ENCODE measurements at places on chromosomes 1 and 21.

DNA sequence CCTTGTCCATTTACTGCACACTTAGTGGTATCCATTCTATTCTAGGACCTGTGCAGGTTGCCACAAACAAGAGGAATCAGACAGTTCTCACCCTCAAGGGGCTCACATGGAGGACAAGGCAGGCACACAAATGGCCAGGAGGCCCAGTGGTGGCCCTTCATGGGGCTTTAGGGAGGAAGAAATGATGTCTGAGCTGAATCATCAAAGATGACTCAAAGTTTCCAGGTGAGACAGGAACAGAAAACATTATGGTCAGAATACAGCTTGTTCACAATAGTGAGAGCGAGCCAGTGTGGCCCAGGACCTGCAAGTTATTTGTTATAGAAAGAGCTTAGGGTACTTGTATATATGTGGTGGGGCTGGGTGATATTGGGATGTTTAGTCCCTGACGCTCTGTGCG, 26.4 kb downstream of the SHISAL2A start:
- no peak for DNase-seq

GRCh38 chr1:204368996-204369726, 9.4 kb upstream of the PLEKHA6 start:
- DNase-seq: no peak

DNA sequence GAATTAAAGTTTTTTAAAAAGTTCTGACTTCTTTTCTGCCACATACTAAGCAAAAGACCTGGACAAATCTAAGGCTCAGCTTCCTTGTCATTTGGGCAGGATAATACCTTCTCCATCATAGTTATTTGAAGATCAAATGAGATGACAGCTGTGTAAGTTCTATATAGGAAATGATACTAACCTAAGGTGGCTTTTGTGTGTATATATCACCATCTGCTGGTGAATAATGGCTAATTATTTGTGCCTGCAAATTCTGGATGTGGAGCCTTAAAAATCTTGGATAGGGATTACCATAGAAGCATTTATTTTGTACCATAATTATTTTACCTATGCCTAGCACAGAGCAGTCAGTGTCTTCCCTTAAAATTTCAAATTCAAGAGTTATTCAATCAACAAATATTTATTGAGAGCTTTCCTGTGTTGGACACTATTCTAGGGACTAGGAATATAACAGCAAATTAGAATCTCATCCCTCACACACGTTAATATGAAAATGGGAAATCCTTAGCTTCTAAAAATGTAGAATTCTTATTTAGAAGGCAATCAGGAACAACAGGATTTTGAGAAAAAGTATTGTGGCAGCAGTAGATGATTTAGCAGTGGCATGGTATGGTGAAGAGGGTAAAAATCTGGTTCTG, 89.8 kb downstream of the TMEM200B start:
- peak; percentile 48 for DNase-seq

DNA sequence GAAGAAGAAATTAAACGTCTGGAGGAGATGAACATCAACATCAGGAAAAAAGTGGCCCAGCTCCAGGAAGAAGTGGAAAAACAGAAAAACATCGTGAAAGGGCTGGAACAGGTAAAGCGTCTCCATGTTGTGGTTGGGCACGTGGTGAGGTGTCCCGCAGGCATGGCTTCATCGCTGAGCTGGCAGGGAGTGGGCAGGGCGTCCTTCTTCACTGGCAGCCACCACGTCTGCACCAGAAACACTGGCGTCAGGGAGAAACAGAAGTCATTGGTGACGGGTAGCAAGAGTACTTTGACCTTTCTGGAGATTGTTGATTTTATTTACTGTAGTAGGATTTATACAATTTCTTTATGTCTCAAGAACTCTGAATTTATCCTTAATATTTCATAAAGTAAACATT, 59.0 kb upstream of the DIP2A start:
- no peak for DNase-seq

- peak; percentile 56 for DNase-seq
Observed at GRCh38 chr21:36325373-36326010, 5.5 kb downstream of the MORC3 start.

DNA sequence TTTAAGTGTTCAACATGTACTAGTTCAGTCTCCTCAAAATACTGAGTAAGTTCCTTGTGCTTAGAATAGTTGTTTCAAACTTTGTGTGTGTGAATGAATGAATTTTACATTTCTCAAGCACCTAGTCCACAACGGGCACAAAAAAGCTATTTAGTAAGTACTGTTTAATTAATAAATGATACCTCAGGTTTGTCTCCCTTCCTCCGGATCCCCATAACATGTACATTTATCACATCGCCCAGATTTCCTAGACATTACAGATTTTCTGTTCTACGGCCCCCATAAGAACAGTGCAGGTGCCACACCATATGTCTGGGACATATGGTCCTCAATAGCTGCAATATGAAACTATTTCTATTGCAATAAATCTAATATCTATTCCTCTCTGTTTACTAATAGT, 1.3 kb upstream of the TTF2 start:
- DNase-seq: no peak

DNA sequence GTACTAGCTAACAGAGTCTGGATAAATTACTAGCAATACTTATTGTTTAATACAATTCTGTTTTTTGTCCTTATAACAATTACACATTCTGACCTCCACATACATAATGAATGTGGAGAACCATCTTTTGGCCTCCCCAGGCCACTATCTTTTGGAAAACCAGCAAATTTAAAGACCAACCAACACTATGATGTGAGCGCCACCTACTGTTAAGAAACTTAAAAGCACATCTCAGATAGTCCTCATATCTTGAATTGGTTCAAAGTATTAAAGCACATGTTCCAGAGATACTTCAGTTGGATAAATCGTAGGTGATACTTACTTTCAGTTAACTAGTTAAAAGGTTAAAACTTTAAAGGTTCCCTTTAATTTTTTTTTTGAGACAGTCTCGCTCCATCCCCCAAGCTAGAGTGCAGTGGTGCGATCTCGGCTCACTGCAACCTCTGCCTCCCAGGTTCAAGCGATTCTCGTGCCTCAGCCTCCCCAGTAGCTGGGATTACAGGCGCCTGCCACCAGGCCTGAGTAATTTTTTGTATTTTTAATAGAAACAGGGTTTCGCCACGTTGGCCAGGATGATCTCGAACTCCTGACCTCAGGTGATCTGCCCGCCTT, 29.3 kb upstream of the USP1 start:
- DNase-seq: peak; percentile 51

DNA sequence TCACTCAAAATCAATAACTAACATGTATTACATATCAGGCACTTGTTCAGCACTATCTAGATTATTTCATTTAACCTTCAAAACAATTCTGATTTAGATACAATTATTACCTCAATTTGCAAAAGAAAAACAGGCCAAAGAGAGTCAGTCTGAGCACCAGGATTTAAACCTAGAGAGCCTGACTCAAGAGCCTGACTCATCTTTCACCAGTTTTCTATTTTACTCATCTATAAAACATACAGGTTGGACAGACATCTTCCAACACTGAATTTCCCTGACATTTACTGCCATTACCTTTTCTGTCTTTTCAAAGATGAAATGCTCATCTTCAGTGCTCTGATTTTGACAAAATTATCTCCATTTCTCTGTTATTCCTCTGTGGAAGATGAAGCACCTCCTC, 116.5 kb downstream of the MRPL39 start:
- no peak for DNase-seq

GRCh38 chr21:43266534-43266933, 97.7 kb downstream of the CRYAA start:
- no peak for DNase-seq

DNA sequence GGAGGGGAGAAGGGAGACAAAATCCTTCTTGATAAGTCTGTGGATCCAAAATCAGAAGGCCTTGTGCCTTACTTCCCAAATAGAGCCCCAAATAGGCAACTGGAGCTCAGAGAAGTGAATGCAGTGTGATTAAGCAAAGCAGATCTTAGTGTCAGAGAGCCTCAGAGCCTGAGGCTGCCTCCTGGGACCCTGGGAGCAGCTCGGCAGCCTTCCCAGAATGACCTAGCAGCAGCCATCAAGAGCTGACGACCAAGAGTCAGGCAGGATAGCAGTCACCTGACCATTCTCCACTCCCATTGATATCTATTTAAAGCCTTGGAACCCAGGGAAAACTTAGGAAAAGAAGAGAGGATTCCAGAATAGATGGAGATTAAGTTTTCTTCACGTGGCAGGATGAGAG, 78.0 kb upstream of the SMYD2 start:
- DNase-seq: no peak

- DNase-seq: peak; percentile 93
Observed at GRCh38 chr1:201503397-201504176, 3.3 kb downstream of the CSRP1 start.

DNA sequence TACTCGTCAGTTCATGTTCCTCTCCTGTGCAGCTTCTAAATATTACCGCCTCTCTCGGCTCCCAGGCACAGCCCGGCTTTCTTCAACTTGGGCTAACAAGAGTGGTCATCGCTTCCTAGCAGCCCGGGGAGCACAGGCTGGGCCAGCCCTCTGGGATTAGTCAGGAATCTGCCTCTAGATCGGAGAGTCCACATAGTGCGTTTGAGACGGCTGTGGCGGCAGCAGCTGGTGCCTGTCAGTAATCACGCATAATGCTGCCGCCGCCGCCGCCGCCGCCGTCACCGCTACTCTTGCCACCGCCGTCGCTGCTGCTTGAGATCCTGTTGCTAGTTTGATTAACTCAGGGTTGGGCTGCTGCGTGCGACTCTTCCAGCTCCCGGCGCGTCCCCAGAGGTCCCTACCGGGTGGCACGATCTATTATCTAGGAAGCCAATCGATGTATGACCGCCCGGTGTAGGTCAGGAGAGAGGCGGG, at the start of gene RXRG:
Gene RXRG, minus strand, starts transcription at position 230 of the 474 bp plus-strand sequence. CDS start 233 bp downstream, outside the sequence.
- peak; percentile 6 for DNase-seq

GRCh38 chr1:93874025-93874651, 4.9 kb downstream of the DNTTIP2 start:
- peak; percentile 37 for DNase-seq

- DNase-seq: peak; percentile 74
Observed at GRCh38 chr1:203177470-203178039, 1.9 kb upstream of the MYBPH start.

DNA sequence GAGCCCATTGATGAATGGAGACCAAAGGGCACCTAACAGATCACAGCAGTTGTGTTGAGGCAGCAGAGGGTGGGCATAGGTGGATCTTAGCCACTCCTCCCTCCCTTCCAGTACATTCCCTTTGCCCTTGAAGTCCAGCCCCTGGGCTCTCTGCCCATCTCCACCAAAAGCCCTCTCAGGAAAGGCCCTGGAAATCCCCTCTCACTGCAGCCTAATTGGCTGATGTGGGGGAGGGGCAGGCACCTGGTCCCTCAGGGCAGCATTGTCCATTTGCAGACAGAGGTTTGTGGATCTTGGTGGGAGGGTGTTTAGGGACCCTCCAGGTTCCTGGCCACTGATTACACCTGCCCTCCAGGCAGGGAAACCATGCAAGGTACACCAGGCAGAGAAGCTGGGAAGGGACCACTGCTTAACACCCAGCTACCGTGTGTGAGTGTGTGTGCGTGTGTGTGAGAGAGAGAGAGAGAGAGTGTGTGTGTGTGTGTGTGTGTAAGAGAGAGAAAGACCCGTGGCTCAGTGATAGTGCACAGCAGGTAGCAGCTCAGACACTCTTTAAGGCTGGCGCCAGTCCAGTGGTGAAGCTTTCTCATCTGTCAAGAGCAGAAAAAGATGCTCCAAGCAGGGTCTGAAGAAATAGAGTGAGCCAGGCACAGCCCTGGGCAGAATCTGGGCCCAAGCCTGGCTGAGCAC, 71.1 kb downstream of the MATN1 start:
- DNase-seq: no peak

DNA sequence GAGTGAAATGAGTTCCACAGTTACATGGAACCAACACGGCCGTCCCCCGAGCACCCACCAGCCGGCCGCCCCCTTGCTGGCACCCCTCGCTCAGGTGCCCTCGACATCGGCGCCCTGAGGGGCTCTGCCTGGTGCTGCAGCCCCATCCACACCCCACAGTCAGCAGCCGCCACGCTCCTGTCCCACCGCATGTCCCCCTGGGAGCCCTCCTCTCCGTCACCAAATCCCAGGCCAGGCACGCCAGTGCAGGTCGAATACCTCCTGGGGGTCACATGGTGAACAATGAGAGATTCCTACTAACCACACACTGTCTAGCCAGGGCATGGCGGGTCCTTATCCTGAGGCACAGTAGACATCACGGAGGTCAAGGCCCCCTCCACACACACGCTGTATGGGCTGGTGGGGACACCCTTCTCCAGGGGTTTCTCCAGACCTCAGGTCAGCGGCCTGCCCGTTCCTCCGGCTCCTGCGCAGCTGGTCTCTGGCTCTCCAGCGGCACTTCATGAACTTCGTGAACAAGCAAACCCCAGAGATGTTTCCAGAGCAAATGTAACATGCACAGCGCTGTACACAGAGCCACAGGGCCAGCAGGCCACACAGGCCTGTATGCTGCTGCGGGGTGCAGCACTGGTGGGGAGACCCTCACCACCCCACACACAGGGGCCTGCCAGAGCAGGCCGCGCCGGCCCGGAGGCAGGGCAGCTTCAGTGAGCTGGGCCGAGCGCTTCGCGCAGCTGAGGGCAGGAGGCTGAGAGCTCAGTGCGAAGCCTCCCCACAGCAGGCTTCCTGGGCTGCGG, 21.8 kb downstream of the POFUT2 start:
- no peak for DNase-seq

- DNase-seq: no peak
Observed at GRCh38 chr21:19468991-19469715, 1065.6 kb upstream of the TMPRSS15 start.

- DNase-seq: no peak
Observed at GRCh38 chr1:111290104-111290503, 547 bp upstream of the CHIA start.

- no peak for DNase-seq
Observed at GRCh38 chr1:240058049-240058448, 33.6 kb upstream of the FMN2 start.

- DNase-seq: no peak
Observed at GRCh38 chr1:3918966-3919611, 19.0 kb upstream of the C1orf174 start.

- DNase-seq: no peak
Observed at GRCh38 chr1:6207921-6208320, 2.0 kb downstream of the RNF207 start.

DNA sequence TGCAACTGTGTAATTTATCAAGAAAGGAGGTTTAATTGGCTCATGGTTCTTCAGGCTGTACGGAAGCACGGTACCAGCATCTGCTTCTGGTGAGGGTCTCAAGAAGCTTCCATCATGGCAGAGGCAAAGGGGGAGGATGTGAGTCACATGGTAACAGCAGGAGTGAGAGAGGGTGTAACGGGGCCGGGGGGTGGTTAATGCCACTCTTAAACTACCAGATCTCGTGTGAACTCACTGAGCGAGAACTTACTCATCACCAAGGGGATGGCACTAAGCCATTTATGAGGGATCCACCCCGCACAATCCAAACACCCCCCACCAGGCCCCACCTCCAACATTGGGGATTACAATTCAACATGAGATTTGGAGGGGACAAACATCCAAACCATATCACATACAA, 21.0 kb upstream of the IFFO2 start:
- peak; percentile 45 for DNase-seq

GRCh38 chr1:54506594-54506993, 41.4 kb upstream of the ACOT11 start:
- no peak for DNase-seq

DNA sequence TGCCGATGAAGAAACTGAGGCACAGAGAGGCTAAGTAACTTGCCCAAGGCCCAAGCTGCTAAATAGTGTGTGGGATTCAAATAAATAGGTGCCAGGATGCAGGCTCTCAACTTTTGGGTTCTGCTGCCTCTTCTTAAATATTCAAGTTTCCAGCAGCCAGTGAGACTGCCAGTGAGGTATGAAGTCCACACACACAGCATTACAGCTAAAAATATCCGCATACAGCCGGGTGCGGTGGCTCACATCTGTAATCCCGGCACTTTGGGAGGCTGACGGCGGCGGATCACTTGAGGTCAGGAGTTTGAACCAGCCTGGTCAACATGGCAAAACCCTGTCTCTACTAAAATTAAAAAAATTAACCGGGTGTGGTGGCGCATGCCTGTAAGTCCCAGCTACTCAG, 78.4 kb upstream of the DIRAS3 start:
- DNase-seq: no peak

All from RPMI7951 (cell line).